Vagina (tissue), 2 donors: ENCODE measurements at places on chromosomes 3 and 15. TPM values are rescaled to one million over a fixed set of nuclear protein-coding genes. Genes with fewer than 3 reads are reported as not detected.

Gene ARPIN
- total RNA-seq, result 20.1 TPM

DNA sequence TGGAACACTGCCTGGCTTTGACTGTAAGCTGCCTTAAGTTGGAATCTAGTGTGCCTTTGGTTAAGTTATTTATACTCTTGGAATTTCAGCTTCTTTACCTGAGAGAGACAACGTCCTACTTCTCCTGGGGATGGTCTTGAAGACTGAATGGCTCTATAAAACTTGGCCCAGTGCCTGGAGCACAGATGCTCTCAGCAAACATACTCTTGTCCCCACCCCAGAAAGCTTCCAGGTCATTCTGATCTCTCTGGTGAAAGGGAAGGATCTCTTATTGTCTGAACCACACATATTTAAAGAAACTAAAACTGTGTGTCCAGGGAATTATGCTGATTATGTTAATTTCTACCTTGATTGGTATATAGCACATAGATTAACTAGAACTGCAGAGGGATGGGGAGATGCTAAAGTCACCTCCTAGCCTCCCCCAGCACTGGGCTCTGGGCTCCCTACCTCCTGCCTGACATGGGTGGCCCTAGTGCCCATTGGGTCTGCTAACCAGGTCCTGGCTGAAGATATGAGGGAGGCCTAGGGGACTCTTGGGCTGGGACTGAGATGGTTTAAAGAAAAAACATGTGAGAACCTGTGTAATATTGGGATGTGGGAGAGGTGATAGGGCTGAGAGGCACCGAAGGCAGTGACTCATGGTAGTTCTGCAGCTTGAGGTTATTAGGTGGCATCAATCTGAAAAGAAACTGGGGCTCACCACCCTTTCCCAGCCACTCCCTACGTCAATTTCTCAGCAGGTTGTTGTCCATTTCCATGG lies 171.0 kb downstream of the RPLP1 start:
- no peak overlapping the region for H3K4me3 ChIP-seq
- H3K36me3 ChIP-seq, result no peaks in the 10 kb centered on the region
- peak; percentile 61 for DNase-seq
- H3K27ac ChIP-seq, result no peak overlapping the region
- no peaks in the 10 kb centered on the region for H3K4me1 ChIP-seq

DNA sequence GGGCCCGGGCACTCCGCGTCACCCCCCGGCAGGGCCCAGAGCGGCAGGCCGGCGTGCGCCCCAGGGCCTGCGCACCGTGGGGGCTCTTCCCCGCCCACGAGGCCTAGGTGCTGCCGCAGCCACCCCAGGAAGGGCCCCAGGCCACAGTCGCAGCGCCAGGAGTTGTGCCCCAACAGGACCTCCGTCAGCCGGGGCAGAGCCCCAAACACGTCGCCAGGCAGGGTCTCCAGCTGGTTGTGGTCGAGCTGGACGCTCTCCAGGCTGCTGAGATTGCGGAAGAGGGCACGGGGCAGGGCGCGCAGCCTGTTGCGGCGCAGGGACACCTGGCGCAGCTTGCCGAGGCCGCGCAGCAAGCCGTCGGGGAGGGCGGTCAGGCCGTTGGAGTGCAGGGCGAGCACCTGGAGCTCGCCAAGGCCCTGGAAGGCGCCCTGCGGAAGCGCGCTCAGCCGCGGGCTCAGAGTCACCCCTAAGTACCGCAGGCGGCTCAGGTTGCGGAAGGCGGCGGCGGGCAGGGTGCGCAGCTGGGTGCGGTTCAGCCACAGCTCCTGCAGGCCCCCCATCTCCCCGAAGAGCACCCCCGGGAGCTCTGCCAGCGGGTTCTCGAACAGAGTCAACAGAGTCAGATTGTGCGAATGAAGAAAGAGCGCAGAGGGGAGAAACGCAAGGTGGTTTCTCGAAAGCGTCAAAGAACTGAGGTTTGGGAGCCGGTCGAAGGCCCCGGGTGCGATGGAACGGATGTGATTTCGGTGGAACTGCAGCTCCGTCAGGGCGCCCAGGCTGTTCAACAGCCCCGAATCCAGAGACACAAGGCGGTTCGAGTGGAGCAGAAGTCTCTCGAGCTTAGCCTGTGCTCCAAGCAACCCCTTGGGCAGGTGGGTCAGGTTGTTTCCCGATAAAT lies 2.0 kb downstream of the GP5 start:
- no peak for DNase-seq
- no peaks in the 10 kb centered on the region for H3K27me3 ChIP-seq
- H3K27ac ChIP-seq, result peak overlapping the region; percentile 76
- peaks cover 43% of the 10 kb centered on the region for H3K4me1 ChIP-seq
- peak overlapping the region; percentile 42 for H3K4me3 ChIP-seq

Gene IGSF10
- total RNA-seq, result 0.49 TPM

Gene ST3GAL6
- 1.7 TPM for total RNA-seq

GRCh38 chr15:70535071-70535954 lies 228.0 kb downstream of the UACA start:
- DNase-seq, result no peak
- no peak overlapping the region for H3K4me3 ChIP-seq
- no peaks in the 10 kb centered on the region for H3K36me3 ChIP-seq

- H3K4me1 ChIP-seq, result peaks cover 7% of the 10 kb centered on the region
- no peak overlapping the region for H3K4me3 ChIP-seq
- no peaks in the 10 kb centered on the region for H3K27me3 ChIP-seq
Measured at GRCh38 chr3:11131371-11131770, 22.9 kb upstream of the HRH1 start.
